Thymus (tissue), 14 donors: ENCODE measurements at places on chromosomes 11 and 22.

DNA sequence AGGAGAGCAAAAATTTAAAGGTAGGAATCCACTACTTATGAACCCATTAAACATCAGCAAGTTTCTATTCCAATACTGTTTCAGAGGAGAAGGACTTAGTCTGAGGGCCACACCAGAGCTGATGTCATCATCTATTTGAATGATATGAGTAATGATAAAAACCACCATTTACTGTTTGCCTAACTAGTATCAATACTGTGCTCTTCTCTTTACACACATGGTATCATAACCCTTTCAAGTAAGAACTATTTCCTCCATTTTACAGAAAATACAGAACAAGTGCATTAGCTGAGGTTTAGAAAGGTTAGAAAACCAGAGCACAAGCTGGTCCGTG lies 651.3 kb upstream of the KIRREL3 start:
- DNase-seq, result no peak
- H3K4me3 ChIP-seq, result no peak overlapping the region
- no peak overlapping the region for H3K27ac ChIP-seq
- H3K27me3 ChIP-seq, result no peaks in the 10 kb centered on the region

GRCh38 chr11:47987781-47988180 lies 7.4 kb downstream of the PTPRJ start:
- no peaks in the 10 kb centered on the region for H3K27me3 ChIP-seq
- no peaks in the 10 kb centered on the region for H3K36me3 ChIP-seq
- no peak overlapping the region for H3K4me3 ChIP-seq
- no peak for DNase-seq
- H3K27ac ChIP-seq, result no peak overlapping the region
- peaks cover 3% of the 10 kb centered on the region for H3K4me1 ChIP-seq

DNA sequence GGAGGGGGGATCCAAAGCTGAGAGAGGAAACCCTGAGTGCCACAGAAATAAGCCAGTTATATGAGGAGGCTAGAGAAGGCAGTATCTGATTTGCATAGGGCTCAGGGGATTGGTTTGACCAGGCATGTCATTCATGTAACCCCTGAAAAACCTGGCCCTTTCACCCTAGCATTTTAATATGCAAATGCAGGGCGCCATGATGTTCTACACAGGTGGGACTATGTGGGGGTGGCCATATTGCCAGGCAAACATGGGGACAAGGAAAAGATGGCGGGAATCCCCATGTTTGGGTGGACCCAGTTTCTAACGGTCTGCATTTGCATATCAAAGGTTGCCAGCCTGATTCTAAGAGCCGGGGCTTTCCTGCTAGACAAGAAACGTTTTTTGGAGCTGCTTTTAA lies 27.2 kb downstream of the CSF2RB start:
- no peak overlapping the region for H3K4me3 ChIP-seq
- no peaks in the 10 kb centered on the region for H3K27me3 ChIP-seq
- no peak for DNase-seq
- no peaks in the 10 kb centered on the region for H3K4me1 ChIP-seq

GRCh38 chr11:31449040-31449439 lies 60.4 kb downstream of the IMMP1L start:
- no peak for DNase-seq
- H3K4me3 ChIP-seq, result no peak overlapping the region
- H3K4me1 ChIP-seq, result no peaks in the 10 kb centered on the region
- H3K27ac ChIP-seq, result no peak overlapping the region
- no peaks in the 10 kb centered on the region for H3K36me3 ChIP-seq
- no peaks in the 10 kb centered on the region for H3K27me3 ChIP-seq

GRCh38 chr11:79287952-79288351 lies 152.9 kb downstream of the TENM4 start:
- no peaks in the 10 kb centered on the region for H3K27me3 ChIP-seq
- H3K36me3 ChIP-seq, result no peaks in the 10 kb centered on the region
- no peak for DNase-seq
- H3K4me3 ChIP-seq, result no peak overlapping the region
